NCI-H1930 (cell line): ENCODE measurements at places on chromosomes 7 and 10.

DNA sequence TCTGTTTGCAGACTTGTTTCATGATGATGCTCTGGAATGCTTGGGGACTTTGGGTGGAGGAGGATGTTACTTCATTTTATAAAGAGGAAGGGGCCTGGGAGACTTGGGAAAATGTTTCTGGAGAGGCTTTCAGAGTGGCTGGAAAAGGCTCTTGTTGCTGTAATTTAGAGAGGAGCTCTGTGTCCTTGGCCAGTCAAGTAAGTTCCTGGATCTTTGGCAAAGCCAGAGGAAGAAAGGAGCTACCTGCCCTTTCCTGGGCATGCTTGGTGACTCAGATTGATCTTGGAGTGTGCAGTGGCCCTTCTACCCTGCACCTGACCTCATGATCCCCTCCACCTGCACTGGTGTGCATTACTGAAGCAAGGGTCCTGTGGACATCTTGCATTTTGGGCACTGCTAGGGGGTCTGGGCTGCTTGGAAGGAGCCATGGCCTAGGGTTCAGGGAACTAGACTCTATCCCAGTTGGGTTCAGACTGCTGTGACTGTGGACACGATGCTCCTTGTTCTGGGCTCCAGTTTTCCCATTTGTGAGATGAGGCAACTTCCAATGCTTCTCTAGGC, 56.1 kb downstream of the ADCYAP1R1 start:
- DNase-seq, result no peak

- no peak for DNase-seq
These were observed 15.2 kb upstream of the LAMB4 start for GRCh38 chr7:108145401-108145800.

GRCh38 chr7:134834689-134835462, 55.4 kb downstream of the CALD1 start:
- no peak for DNase-seq

DNA sequence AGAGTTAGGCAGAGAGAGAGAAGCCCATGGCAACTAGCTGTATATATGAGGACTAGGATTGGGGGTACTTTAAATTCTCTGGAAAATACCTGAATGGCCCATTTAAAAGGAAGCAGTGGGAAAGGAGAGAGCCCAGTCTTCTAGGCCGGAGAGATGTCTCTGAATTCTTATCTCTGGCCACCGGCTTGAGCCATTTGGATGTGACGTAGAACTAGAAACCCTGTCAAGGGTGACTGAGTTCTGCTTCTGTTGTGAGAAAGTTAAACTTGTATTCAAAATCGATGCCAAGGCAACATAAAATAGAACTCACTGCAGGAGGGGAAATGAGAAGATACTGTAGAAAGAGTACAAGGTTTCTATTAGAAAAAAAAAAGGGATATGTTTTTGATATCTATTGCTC, 6.3 kb upstream of the GSTK1 start:
- DNase-seq, result no peak

DNA sequence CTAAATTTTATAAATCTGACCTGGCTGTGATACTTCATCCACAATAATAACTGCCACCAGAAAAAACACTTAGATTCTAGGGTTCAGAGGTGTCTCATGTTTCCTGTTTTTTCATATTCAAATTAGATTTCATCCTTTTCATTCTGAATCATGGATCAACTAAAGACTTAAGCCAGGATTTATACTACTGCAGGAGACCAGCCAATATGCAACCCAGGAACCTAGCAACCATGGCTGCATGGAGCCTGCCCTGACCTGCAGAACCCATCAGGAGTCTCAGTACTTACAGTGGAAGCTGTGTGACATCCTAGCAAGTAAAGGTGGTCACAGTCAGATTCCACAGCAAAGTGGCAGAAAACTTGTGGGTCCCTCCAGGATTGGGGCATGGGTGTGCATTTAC, 40.5 kb upstream of the RNF148 start:
- DNase-seq, result no peak

DNA sequence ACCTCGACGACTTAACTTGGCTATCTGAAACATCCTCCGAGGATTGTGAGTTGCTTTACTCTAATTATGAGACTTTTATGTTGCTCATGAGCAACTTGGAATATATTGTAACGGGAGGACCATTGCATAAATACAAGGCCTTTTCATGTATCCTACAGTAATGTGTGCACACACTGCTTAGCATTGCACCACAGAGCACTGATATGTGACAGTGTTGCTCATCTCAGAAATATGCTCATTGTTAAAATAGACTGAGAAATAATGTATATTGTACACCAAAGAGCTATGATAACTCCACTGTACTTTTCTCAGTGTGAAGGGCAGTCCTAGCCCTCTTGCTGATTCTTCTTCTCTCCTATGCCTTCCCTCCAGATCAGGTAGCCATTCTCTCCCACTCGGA, 102.8 kb upstream of the CDK13 start:
- DNase-seq, result no peak

GRCh38 chr10:63409465-63410027, 56.2 kb downstream of the JMJD1C start:
- DNase-seq, result no peak

DNA sequence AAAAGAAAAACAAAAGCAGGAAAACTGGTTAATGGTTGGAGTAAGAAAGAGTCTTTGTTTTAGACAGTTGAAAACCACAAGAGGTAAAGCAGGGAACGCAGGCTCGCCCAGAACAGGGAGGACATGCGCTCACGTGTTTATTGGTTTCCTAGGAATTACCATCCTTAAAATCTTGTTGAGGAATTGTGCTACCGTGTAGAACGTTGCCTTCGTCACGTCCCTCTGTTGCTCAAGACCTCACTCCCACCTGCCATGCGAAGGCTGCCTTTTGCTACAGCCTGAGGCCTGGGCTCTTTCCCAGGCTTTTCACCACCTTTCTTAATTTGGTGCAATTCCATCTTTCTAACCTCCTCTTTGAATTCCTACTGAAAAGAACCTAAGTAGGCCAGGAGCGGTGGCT, 61.6 kb upstream of the CAMK1D start:
- no peak for DNase-seq

DNA sequence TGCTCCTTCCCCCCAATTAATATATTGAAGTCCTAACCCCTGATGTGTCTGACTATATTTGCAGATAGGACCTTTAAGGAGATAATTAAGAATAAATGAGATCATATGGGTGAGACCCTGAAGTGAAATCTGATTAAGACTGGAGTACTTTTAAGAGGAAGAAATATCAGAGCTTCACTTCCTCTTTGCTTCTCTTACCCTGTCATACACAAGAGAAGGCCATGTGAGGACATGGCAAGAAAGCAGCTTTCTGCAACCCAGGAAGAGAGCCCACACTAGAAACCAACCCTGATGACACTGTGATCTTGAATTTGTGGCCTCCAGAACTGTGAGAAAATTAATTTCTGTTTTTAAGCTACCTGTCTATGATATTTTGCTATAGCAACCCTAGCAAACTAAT, 44.2 kb downstream of the JMJD1C start:
- no peak for DNase-seq

DNA sequence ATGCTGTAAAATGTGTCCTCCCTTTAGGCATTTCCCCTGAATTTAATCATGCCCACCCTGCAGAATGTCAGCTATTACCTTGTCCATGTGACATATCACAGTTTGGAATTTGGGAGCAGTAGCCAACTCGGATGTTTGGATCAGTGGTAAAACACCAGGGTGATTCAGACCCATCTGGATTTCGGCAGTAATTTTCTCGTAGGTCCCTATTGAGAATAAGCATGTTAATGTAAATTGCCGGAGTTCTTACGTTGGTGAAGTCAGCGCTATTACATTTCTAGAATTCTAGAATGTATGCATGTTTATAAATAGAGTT, 44.1 kb downstream of the HGF start:
- no peak for DNase-seq

DNA sequence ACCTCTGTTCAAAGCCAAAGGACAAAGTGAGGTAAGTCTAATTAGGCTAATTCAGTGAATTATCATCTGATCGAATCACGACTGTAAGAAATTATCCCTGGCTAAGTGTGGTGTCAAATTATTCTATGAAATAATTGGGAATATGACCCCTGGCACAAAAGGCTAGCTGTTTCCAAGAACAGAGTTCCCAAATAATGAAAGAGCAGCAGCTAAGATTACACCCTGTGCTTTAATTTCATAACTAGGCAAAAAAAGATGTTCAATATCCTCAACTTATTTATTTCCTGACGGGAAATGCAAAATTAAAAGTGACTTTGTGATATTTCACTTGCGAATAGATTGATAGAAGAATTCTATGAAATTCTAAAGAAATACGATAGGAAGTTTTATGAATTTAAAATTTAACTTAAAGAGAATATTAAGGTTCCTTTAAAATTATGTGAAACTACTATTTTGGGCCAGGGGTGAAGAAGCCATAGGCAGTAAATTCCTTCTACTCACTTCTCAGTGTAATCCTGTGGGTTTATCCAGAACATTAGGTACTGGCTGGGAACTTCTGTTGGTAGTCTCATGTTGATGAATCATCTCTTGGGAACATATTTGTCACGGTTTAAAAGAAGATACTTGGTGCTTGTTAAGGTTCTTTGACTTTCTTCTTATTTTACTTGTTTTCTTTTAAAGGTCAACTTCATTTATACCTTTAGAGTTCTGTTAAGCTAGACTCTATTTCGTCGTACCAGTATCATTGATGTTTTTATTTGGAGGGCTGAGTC, 148.5 kb downstream of the POLR1F start:
- no peak for DNase-seq

GRCh38 chr7:38321515-38321944, 48.1 kb upstream of the TARP start:
- no peak for DNase-seq

- no peak for DNase-seq
These were observed 53.3 kb downstream of the TCERG1L start for GRCh38 chr10:131258256-131258655.

- DNase-seq, result no peak
These were observed 478.1 kb downstream of the PTPRN2 start for GRCh38 chr7:158109364-158110033.

- DNase-seq, result no peak
These were observed 58.9 kb downstream of the ABI1 start for GRCh38 chr10:26801831-26802230.

GRCh38 chr7:152956006-152956405, 196.5 kb downstream of the ACTR3B start:
- no peak for DNase-seq

GRCh38 chr10:99658622-99659030, 683 bp upstream of the ENTPD7 start:
- no peak for DNase-seq

GRCh38 chr7:144384071-144384470, 19.4 kb downstream of the NOBOX start:
- no peak for DNase-seq

DNA sequence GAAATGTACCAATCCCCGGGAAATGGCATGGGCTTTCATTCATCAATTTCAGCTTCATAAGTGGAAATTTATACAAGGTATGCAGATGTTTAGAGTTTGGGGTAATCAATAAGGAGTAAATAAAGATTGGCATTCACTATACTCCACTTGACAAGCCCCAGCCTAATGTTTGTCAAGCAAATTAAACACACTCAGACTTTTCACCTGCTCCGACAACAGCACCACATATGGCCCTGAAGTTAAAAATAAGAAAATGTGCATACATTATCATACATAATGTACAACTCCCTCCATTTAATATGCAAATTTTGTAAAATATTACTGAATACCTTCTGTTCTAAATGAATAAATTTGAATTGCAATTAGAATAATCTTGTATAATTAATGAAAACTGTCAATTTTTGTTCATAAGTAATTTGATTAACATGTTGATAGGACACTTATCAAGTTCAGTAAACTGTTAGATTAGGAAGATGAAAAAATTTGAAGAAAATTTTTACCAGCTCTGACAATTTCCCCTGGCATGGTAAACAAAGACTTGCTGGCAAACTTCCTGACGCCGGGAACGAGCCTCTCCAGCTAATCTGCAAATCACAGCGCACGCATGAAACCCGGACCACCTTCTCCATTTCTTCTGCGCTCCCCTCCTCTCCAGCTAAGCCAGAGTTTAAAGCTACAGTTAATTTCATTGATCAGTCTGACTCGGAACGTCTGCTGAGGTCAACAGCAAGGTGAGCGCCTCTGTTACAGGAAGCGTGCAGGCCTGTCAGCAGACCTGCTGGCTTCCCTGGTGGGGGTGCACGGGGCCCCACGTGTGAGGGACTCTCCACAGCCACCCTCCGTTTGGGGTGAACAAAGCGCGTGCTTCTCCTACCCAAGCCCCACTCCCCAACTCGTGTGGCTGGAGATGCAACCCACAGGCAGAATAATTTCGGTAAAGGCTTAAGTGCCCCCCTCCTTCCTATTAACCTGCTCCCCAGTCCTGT, 70.7 kb downstream of the EBF3 start:
- no peak for DNase-seq

DNA sequence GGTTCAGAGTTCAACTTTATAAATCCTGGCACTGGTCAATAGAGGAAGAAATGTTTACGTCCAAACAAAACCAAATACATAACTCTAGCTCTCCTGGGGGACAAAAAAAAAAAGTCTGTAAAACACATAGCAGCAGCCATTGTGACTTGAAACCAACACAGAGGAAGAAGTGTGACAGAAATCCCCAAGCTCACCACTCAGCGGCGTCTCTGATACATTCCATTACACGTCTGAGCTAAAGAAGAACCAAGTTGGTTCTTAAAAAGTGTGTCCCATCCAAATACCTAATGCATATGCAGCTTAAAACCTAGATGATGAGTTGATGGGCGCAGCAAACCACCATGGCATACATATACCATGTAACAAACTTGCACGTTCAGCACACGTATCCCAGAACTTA, 58.3 kb upstream of the NANOS1 start:
- no peak for DNase-seq

- no peak for DNase-seq
These were observed 904.4 kb upstream of the LRRTM3 start for GRCh38 chr10:66021423-66021822.

DNA sequence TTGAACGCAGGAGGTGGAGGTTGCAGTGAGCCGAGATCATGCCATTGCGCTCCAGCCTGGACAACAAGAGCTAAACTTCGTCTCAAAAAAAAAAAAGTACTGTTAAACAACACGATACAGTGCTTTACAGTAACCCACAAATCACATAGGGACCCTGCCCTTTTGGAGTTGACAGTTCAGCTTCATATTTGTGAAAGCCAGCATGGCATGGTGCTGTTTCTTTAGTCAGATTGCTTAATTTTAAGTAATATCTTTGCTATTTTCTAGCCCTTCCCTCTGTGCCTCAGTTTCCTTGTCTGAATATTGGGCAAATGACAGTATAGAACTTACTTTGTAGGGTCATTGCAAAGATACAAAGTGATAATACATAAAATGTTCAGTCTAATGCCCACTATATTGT, 4.9 kb downstream of the CDC123 start:
- DNase-seq, result no peak

- DNase-seq, result no peak
These were observed 149.2 kb downstream of the XPNPEP1 start for GRCh38 chr10:109774121-109774440.

GRCh38 chr7:111424768-111425167, 137.5 kb downstream of the IMMP2L start:
- DNase-seq, result no peak

DNA sequence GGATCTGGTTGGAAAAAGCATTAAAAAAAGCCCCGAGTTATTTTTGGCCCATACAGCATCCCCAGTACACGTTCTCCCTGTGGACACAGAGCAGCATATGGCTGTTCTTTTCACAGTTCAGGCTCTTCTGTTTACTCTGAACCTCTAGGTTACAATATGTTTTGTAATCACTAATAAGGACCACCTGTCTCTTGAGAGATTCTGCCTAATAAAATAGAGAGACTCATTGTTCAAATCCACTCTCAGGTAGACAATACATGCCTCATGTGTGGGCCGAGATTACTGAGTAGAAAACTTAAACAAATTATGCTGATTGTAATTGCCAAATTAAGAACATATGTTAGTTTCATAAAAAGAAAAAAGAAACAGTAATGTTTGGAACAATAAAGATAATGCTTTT, 647.7 kb downstream of the GRM8 start:
- DNase-seq, result peak; percentile 74

- DNase-seq, result no peak
These were observed 40.6 kb upstream of the ADD3 start for GRCh38 chr10:109966961-109967738.
